ENCODE measurements at places on chromosomes 16 and 17.

DNA sequence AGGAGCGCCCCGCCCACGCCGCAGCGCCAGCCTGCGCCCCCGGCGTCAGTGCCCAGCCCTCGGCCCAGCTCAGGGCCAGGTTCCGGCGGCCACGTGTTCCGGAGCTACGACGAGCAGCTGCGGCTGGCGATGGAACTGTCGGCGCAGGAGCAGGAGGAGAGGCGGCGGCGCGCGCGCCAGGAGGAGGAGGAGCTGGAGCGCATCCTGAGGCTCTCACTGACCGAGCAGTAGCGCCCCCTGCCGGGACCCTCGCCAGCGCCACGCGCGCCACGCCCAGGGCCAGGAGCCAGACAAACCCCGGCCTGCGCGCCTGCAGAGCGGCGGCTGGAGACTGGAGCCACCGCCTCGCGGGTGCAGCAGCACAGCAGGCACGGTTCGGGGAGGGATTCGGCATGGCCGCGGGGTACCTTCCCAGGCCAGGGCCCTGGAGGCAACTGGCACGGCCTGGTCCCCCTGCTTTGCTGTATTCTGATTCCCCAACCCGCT is 9.3 kb downstream of the CORO6 start:
- DNase-seq, result no peak

DNA sequence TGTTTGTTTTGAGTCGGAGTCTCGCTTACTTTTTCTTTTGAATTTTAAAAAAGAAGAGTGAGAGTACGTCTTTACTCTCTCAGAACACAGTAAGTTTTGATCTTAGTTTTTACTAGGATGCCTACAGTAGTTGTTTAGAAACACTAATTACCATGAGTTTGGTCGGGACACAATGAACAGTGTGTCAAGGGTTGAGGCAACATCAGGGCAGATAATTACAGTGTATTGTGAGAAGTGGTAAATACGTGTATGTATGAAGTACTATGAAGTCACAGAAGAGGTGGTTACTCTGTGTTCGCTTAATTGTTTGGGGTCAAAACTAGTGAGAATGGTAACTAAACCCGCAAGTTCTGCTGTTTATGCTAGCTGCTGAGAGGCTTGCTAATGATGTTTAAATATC is 18.2 kb downstream of the PAFAH1B1 start:
- DNase-seq, result no peak

- DNase-seq, result no peak
Observed at GRCh38 chr16:83799336-83799735, 8.4 kb upstream of the HSBP1 start.

GRCh38 chr16:26058326-26058725 is 366.6 kb downstream of the HS3ST4 start:
- DNase-seq, result no peak

- no peak for DNase-seq
Observed at GRCh38 chr17:7894226-7894625, 5.6 kb downstream of the CHD3 start.

Data from SK-N-DZ (cell line).